ENCODE measurements at places on chromosomes 16 and 17. TPM values are rescaled to one million over a fixed set of nuclear protein-coding genes. Genes with fewer than 3 reads are reported as not detected.
A peak's percentile ranks its signal among the peaks of the same experiment; 100 is the strongest.

- H3K4me1 ChIP-seq, result peaks cover 2% of the 10 kb centered on the region
- no peak for DNase-seq
- H3K36me3 ChIP-seq, result no peaks in the 10 kb centered on the region
- H3K27me3 ChIP-seq, result no peaks in the 10 kb centered on the region
- H3K27ac ChIP-seq, result peak overlapping the region; percentile 47
- no peak overlapping the region for H3K4me3 ChIP-seq
These were observed 60.2 kb downstream of the CCDC182 start for GRCh38 chr17:57684711-57685498.

GRCh38 chr17:55236316-55236715 is 28.4 kb upstream of the HLF start:
- no peak overlapping the region for H3K4me3 ChIP-seq
- no peaks in the 10 kb centered on the region for H3K27me3 ChIP-seq
- peaks cover 19% of the 10 kb centered on the region for H3K4me1 ChIP-seq
- peak overlapping the region; percentile 92 for H3K27ac ChIP-seq
- DNase-seq, result no peak

- DNase-seq, result no peak
- H3K4me1 ChIP-seq, result peaks cover 20% of the 10 kb centered on the region
- no peaks in the 10 kb centered on the region for H3K27me3 ChIP-seq
- H3K36me3 ChIP-seq, result peaks cover 3% of the 10 kb centered on the region
These were observed 3.5 kb upstream of the KATNB1 start for GRCh38 chr16:57732037-57732436.

DNA sequence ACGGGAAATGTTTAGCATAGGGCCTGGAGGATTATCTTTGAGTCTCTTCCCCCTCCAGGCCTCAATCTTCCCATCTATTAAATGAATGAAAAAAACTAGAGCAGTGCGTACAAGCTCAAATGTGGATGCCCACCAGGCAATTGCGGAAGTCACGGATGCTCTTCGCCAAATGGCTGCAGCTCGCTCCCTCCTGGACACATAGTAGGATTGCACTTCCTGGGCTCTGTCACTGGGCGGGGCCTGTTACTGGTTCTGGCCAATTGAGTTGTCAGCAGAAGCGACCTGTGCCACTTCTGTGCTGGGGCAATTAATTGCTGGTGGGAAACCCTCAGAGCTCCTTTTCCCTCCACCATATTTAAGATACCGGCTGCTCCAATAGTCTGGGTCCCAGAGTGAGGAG is 168.2 kb upstream of the IRX6 start:
- H3K27ac ChIP-seq, result no peak overlapping the region
- DNase-seq, result no peak
- H3K36me3 ChIP-seq, result no peaks in the 10 kb centered on the region
- H3K4me1 ChIP-seq, result no peaks in the 10 kb centered on the region

DNA sequence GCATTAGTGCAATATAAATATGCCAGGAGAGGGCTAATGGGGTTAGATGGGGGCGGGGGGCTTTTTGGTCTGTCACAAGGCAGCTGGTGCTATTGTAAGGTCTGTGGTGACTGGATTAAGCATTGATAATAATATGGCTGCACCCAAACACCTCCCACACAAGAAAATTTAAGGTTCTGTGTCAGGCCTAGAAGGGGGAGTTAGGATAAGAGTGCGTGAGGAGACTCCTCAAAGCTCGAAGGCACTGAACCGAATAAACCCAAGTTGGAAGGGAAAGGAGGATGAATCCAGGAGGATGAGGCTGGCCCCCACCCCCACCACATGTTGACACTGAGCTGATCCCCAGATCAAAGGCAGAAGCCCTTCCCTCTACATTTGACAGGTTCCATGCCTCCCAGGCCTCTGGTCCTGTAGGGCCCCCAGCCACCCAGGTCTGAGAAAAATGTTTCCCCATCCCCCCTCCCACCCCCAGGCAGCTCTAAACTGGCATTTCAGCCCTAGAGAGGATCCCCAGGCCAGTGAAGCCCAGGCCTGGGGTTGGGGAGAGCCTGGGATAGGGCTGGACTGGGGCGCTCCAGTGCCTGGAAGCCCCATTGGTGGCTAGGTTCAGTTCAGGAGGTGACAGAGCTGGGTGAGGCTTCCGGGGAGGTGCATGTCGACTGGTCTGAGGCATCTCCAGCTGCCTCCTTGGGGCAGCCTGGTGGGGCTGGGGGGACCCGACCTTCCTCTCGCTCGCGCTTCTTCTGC is 1.7 kb downstream of the HOXB1 start:
- H3K27ac ChIP-seq, result no peak overlapping the region
- peaks cover 43% of the 10 kb centered on the region for H3K27me3 ChIP-seq
- peaks cover 2% of the 10 kb centered on the region for H3K36me3 ChIP-seq
- H3K4me3 ChIP-seq, result no peak overlapping the region

DNA sequence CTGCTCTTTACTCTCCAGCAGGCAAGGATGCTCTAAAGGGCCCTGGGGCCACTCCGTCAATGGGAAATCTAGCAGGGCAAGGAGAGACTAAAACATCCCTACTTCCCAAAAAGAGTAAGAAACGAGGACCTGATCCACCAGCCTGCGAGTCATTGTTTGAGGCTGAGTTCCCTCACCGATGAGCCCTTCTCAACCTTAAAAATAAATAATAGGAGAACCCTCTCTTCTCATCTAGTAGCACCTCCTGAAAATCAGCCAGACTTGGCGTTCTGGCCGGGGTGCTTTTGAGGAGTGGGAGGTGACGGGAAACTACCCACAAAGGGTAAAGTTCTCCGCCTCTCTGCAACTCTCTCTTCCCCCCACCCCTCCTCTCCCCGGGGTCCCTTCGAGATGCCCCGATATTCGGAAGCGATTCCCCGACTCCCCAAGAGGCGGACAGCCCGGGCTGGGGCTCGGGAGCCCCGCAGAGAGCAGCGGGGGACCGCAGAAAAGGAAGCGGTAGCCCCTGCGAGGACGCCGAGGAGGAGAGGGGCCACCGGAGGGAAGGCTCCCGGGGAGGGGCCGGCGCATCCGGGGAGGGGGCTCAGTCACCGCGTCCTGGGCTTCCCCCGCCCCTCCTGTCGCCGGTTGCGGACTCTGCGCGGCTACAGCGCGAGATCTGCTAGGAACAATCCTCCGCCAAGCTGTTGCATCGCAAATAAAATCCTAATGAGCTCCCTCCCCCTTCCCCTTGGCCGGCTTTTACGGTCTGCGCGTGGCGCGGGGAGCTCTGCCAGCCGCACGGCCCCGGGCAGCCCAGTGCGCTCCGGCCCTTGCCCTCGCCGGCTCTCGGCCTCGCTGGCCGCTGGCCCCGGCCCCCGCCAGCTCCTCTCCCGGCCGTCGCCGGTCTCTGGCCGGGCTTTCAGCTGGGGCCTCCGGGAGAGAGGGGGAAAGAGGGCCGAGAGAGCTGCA is 1.3 kb downstream of the HOXB9 start:
- peak; percentile 33 for DNase-seq
- H3K36me3 ChIP-seq, result peaks cover 8% of the 10 kb centered on the region
- peak overlapping the region; percentile 91 for H3K4me3 ChIP-seq
- no peak overlapping the region for H3K27ac ChIP-seq
- H3K27me3 ChIP-seq, result peaks cover 91% of the 10 kb centered on the region
- H3K4me1 ChIP-seq, result peaks cover 17% of the 10 kb centered on the region

GRCh38 chr17:11332706-11333105 is 91.7 kb downstream of the SHISA6 start:
- no peaks in the 10 kb centered on the region for H3K36me3 ChIP-seq
- H3K4me3 ChIP-seq, result no peak overlapping the region
- no peaks in the 10 kb centered on the region for H3K27me3 ChIP-seq

- H3K4me3 ChIP-seq, result no peak overlapping the region
- H3K4me1 ChIP-seq, result peaks cover 22% of the 10 kb centered on the region
- H3K27me3 ChIP-seq, result no peaks in the 10 kb centered on the region
- H3K27ac ChIP-seq, result no peak overlapping the region
- DNase-seq, result no peak
These were observed 128.5 kb downstream of the PARN start for GRCh38 chr16:14501331-14502255.

DNA sequence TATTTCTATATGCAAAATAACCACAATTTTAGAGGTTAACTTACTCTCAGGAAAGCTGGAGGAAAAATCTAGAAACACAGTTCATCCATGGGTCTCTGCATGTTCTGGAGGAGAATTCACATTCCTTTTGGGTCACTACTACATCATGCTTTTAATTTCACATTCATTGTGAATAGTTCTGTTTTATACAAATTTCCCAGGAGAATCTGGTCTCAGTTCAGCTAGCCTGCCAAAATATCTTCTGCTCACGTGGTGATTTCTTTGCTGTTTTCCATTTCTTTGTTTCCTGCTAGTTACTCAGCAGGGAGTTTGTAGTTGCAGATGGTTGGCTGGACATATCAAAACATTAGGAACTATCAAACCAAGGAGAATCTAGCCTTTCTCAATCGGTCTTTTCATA is at the start of gene ABCA9:
TSS of gene ABCA9 (minus strand) at position 106 of the 400 bp plus-strand sequence. CDS start 9,801 bp downstream, outside the sequence.
- H3K27ac ChIP-seq, result no peak within 1 kb of the TSS
- no peaks in the 10 kb centered on the region for H3K27me3 ChIP-seq
- H3K4me1 ChIP-seq, result peaks cover 8% of the 10 kb centered on the region

DNA sequence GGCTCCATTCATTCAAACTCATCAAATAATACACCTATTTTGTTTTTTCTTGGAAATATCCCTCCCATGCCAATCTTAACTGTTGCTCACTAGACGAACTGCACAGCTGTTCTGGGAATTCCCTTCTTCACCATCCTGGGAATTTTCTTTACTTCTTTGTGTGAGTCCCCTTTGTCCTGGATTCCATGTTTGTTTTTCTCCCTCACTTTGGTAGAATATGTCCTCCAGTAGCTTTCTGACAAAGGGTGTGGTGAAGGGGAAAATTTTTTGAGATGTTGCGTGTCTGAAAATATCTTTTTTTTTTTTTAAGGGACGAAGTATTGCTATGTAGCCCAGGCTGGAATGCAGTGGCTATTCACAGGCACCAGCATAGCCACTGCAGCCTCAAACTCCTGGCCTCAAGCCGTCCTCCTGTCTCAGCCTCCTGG is 17.2 kb upstream of the UTP6 start:
- H3K27ac ChIP-seq, result no peak overlapping the region
- peaks cover 4% of the 10 kb centered on the region for H3K36me3 ChIP-seq
- DNase-seq, result no peak
- peaks cover 32% of the 10 kb centered on the region for H3K27me3 ChIP-seq
- peaks cover 3% of the 10 kb centered on the region for H3K4me1 ChIP-seq

DNA sequence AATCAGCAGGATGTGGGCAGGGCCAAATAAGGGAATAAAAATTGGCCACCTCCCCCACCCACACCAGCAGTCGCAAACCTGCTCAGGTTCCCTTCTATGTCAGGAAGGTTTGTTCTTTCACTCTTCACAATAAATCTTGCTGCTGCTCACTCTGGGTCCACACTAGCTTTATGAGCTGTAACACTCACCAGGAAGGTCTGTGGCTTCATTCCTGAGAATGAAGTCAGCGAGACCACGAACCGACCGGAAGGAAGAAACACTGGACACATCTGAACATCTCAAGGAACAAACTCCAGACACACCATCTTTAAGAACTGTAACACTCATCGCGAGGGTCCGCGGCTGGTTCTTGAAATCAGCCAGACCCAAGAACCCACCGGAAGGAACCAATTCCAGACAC is 115.5 kb upstream of the TBX2 start:
- no peaks in the 10 kb centered on the region for H3K4me1 ChIP-seq
- no peaks in the 10 kb centered on the region for H3K27me3 ChIP-seq
- DNase-seq, result no peak
- no peak overlapping the region for H3K4me3 ChIP-seq
- no peak overlapping the region for H3K27ac ChIP-seq
- no peaks in the 10 kb centered on the region for H3K36me3 ChIP-seq

DNA sequence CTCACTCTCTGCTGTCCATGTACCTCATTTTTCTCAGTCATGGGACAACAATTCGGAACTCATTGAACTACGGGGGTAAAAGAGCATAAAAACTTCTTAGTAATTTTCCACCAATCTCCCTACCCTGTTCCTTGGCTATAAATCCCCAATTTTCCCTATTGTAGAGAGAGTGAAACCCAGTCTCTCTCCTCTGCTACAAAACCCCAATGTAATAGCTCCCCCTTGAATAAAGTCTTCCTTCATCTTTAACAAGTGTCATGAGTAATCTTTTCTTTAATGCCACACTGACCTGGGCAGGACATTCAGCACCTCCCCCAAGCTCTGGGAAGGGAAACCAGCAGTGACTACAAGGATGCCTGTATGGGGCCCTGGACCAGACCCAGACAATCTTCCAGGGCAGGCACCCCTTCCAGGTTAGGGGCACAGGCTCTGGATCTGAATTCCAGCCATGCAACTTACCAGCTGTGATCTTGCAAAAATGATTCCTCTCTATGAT is 10.2 kb upstream of the EIF1 start:
- H3K4me3 ChIP-seq, result peak overlapping the region; percentile 90
- H3K27me3 ChIP-seq, result no peaks in the 10 kb centered on the region
- H3K36me3 ChIP-seq, result no peaks in the 10 kb centered on the region
- DNase-seq, result no peak
- H3K4me1 ChIP-seq, result peaks cover 31% of the 10 kb centered on the region
- peak overlapping the region; percentile 99 for H3K27ac ChIP-seq

- peak; percentile 29 for DNase-seq
- peaks cover 2% of the 10 kb centered on the region for H3K36me3 ChIP-seq
- peaks cover 5% of the 10 kb centered on the region for H3K27me3 ChIP-seq
- H3K4me3 ChIP-seq, result peak overlapping the region; percentile 63
- peak overlapping the region; percentile 94 for H3K27ac ChIP-seq
These were observed 51.8 kb downstream of the SMPD3 start for GRCh38 chr16:68396481-68396880.

DNA sequence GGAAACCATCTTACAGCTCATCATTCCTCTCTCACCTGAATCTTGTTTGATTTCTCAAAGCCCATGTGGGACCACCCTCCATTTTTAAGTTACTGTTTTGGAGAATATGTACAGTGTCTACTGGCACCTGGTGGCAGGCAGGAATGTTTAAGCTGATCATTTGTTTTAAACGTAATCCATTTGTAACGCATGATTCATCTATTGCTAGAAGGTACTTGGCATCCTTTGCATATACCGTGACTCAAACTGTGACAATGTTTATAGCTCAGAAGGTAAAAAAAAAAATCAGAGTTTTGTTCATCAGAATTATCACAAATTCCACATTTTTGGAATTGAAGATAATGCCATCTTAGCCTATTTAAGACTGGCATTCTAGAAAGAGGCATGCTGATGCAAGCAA is 1007.5 kb upstream of the EEF2KMT start:
- H3K27ac ChIP-seq, result no peak overlapping the region
- no peaks in the 10 kb centered on the region for H3K4me1 ChIP-seq
- no peaks in the 10 kb centered on the region for H3K36me3 ChIP-seq

DNA sequence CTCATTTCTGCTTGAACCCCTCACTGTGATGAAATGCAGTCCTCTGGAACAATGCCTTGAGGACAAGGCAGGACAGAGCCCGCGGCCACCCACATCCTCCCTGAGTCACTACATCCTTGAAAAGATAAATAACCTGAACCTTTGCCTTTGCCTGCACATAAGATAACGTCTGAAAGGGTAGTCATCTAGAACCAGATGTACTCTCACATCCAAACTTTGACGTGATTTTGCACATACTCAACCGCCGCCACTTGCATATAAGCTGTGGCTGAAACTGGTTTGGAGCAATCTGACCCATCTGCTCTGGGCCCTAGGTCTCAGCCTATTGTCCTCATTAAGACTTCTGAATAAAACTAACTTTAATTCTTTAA is 252.1 kb downstream of the PHKB start:
- H3K4me3 ChIP-seq, result no peak overlapping the region
- no peak for DNase-seq
- peaks cover 2% of the 10 kb centered on the region for H3K4me1 ChIP-seq
- peaks cover 12% of the 10 kb centered on the region for H3K27me3 ChIP-seq

Gene TBX2
- total RNA-seq, result 0.50 TPM

Gene HSF5
- total RNA-seq, result 1.6 TPM

Measured in T-helper 17 cell (primary cell).